ENCODE measurements at places on chromosomes 3 and 15. TPM values are rescaled to one million over a fixed set of nuclear protein-coding genes. Genes with fewer than 3 reads are reported as not detected.

The GREM1 gene
- polyA plus RNA-seq: 0.40 TPM

The NRG4 gene
- polyA plus RNA-seq: 1.4 TPM

The LRTM1 gene
- polyA plus RNA-seq: not detected

The SLITRK3 gene
- 1.2 TPM for polyA plus RNA-seq

The GPR149 gene
- polyA plus RNA-seq: 10.7 TPM

The SCAANT1 gene
- polyA plus RNA-seq: not detected

The MITF gene
- polyA plus RNA-seq: not detected

The CYP8B1 gene
- not detected for polyA plus RNA-seq

The CCR4 gene
- polyA plus RNA-seq: not detected

The NAALADL2 gene
- 2.2 TPM for polyA plus RNA-seq

The CTXN2 gene
- 0.69 TPM for polyA plus RNA-seq

The TMCO5A gene
- polyA plus RNA-seq: not detected

The TMEM158 gene
- 7.9 TPM for polyA plus RNA-seq

The IGSF10 gene
- polyA plus RNA-seq: not detected

Data from neural cell (in vitro differentiated cells).